Esophagus squamous epithelium (tissue), 5 donors: ENCODE measurements at places on chromosomes 5 and 9. TPM values are rescaled to one million over a fixed set of nuclear protein-coding genes. Genes with fewer than 3 reads are reported as not detected.

The CSF1R gene
- total RNA-seq: 5.0 TPM

The WNK2 gene
- 8.6 TPM for total RNA-seq

The OR1L1 gene
- not detected for total RNA-seq

The ABCA1 gene
- total RNA-seq: 37.6 TPM

The QRFP gene
- total RNA-seq: 0.18 TPM

The CBY3 gene
- total RNA-seq: not detected

The TAF11L5 gene
- total RNA-seq: not detected

The PROB1 gene
- total RNA-seq: 0.95 TPM

The TAS2R1 gene
- not detected for total RNA-seq

The RMI1 gene
- total RNA-seq: 7.3 TPM

The CDH6 gene
- total RNA-seq: 1.5 TPM

The SLC4A9 gene
- total RNA-seq: 0.04 TPM

The S1PR3 gene
- total RNA-seq: 4.2 TPM

The WDR55 gene
- total RNA-seq: 26.2 TPM

The SPATA6L gene
- total RNA-seq: 1.1 TPM

The GSN gene
- total RNA-seq: 1,011 TPM

The SHISAL2B gene
- not detected for total RNA-seq

The NR2F1-AS1 gene
- 11.3 TPM for total RNA-seq

The PCDHGB1 gene
- total RNA-seq: 1.5 TPM

The PCDHB16 gene
- total RNA-seq: 0.11 TPM

The LOX gene
- 1.4 TPM for total RNA-seq

The DNAJB5 gene
- total RNA-seq: 16.6 TPM

The MATR3 gene
- 183 TPM for total RNA-seq

The LPAR1 gene
- 6.3 TPM for total RNA-seq

The OBP2B gene
- not detected for total RNA-seq
